Osteocyte (in vitro differentiated cells): ENCODE measurements at places on chromosomes 4 and X. TPM values are rescaled to one million over a fixed set of nuclear protein-coding genes. Genes with fewer than 3 reads are reported as not detected.

GRCh38 chrX:96244955-96245354, 439.7 kb upstream of the DIAPH2 start:
- no peak for DNase-seq

DNA sequence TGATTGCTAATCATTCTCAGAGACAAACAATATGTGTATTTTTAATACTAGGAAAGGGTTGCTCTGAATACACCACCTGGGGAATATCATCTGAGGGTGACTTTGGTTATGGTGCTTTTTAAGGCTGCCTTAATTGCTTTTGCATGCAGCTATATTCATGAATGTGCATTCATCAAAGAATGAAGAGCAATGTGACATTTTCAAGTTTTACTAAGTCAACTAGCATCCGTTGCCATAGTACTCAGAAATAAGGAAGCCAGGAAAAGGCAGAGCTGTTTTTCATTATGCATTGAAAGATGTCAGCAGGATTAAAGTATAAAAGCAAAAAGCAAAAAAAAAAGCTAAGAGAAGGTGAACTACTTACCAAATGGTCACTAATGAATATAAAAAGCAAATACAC, 67.4 kb upstream of the PCDH18 start:
- DNase-seq, result no peak

The RIPPLY1 gene
- not detected in 2 replicates for total RNA-seq

The TRIM75 gene
- total RNA-seq, result not detected in 2 replicates

DNA sequence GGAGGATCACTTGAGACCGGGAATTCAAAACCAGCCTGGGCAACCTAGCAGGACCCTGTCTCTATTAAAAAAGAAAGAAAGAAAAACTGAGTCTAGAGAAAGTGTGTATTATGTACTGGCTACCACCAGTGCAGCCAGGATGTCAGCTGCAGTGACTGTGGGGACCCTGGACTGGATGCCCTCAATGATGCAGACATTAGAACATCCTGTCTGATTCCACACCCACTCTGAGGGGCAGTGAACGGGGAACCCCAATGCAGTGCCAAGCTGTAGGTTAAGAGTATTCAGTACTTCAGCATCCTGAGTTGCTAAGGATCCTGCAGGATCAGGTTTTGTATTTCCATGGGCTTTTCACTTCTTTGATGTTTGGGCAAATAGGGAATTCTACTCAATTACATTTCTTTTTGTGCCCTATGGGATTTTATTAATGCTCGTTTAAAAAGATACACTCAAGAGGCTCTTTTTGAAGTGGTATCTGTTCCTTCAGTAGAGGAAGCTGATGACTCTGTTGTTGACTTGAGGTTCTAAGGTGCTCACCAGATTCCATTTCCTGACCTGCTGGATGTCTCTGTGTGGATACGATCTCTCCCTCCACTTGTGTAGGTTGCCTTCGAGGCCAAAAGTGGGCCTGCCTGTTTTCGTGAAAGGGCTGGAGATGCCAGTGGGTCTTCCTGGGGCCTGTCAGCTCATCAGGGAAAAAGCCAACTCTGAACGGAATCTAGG, 85.9 kb upstream of the CLCN4 start:
- DNase-seq, result no peak

GRCh38 chr4:24471486-24472160, 112.7 kb downstream of the DHX15 start:
- no peak for DNase-seq

DNA sequence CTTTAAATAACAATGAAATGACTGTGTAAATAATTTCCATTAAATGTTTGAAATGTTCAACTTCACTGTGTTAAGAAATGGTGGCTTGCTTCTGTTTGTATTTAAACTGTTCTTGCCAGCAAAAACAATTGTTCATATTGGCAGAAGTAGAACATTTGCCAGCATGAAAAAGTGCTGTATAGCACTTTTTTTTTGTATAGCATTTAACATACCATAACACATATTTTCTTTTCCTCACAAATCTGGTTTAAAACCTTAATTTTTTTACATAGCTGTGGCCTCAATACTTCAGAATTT, 94.1 kb downstream of the COX18 start:
- no peak for DNase-seq

The TCEAL1 gene
- 29.3 and 29.8 TPM in 2 replicates for total RNA-seq

DNA sequence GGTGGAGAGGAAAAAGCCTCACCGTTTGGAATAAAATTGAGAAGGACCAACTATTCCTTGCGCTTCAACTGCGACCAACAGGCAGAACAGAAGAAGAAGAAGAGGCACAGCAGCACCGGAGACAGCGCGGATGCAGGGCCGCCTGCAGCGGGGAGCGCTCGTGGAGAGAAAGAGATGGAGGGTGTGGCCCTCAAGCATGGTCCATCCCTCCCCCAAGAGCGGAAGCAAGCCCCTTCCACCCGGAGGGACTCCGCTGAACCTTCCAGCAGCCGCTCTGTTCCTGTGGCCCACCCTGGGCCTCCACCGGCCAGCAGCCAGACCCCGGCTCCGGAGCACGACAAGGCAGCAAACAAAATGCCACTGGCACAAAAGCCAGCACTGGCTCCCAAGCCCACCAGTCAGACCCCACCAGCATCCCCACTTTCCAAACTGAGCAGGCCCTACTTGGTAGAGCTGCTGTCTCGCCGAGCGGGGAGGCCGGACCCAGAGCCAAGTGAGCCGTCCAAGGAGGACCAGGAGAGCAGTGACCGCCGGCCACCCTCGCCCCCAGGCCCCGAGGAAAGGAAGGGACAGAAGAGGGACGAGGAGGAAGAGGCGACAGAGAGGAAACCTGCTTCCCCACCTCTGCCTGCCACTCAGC, 71.2 kb downstream of the AASDH start:
- DNase-seq, result peak; percentile 81

DNA sequence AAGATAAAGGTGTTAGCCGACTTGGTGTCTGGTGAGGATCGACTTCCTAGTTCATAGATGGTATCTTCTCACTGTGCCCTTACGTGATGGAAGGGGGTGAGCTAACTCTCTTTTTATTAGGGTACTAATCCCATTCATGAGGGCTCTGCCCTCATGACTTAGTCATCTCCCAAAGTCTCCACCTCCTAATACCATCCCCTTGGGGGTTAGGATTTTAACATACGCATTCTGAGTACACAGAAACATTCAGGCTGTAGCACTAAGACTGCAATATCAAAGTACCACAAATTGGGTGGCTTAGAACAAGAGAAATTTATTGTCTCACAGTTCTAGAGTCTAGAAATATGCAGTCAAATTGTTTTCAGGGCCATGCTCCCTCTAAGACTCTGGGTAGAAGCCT, 58.0 kb upstream of the IL13RA1 start:
- no peak for DNase-seq
